ENCODE measurements at places on chromosomes 5 and 9.

GRCh38 chr5:54692631-54693030 is 175.1 kb downstream of the SNX18 start:
- DNase-seq: no peak

- DNase-seq: no peak
Measured at GRCh38 chr5:88951457-88951856, 68.5 kb upstream of the MEF2C start.

- DNase-seq: no peak
Measured at GRCh38 chr9:112094948-112095681, 80.0 kb downstream of the SUSD1 start.

- no peak for DNase-seq
Measured at GRCh38 chr5:169354921-169355320, 54.0 kb upstream of the SLIT3 start.

DNA sequence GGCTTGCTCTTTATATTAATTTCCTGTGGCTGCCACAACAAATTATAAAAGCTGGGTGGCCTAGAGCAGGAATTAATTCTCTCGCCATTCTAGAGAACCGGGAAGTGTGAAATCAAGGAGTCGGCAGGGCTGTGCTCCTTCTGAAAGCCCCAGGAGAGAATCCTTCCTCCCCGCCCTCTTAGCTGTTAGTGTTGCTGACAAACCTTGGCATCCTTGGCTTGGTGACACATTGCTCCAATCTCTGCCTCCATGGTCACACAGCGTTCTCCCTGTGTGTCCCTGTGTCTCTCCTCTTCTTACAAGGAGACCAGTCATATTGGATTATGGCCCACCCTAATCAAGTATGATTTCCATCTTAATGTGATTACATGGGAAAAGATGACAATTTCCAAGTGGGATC is 55.9 kb upstream of the NEURL1B start:
- DNase-seq: no peak

- DNase-seq: no peak
Measured at GRCh38 chr5:59259237-59259636, 634.3 kb downstream of the PDE4D start.
